ENCODE measurements at places on chromosomes 2 and 18.

DNA sequence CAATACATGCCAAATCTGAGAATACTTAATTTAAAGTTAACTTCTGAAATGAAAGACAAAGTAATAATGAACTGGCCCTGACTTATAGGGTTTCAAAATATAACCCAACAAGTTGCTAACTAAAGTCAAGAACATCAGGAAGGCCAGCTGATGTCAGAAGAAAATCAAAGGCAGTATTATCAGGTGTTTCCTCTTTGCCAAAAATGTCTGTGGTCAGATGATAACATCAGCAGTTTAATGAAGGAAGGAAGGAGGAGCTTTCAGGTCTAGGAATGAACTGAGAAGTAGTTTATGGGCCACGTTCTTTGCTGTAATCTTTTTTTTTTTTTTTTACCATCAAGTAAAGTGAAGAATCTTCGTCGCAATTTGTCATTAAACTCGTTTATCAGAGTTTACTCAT lies 40.9 kb downstream of the CDH2 start:
- no peak for DNase-seq

DNA sequence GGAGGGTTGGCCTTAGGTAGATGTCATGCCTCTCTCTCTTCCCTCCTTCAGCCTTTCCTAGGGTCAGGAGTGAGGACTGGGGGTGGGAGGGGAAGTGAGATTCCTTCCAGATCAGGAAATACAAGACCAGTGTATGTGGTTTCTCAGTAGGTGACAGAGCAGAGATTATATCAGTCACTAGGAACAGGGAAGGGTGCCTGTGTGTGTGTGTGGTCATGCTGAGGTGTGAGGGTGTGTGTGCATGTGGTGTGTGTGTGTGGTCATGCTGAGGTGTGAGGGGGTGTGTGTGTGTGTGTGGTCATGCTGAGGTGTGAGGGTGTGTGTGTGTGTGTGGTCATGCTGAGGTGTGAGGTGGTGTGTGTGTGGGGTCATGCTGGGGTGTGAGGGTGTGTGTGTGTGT lies 259.8 kb downstream of the LOXHD1 start:
- DNase-seq = no peak

GRCh38 chr2:11910971-11911370 lies 164.5 kb downstream of the LPIN1 start:
- DNase-seq = no peak

DNA sequence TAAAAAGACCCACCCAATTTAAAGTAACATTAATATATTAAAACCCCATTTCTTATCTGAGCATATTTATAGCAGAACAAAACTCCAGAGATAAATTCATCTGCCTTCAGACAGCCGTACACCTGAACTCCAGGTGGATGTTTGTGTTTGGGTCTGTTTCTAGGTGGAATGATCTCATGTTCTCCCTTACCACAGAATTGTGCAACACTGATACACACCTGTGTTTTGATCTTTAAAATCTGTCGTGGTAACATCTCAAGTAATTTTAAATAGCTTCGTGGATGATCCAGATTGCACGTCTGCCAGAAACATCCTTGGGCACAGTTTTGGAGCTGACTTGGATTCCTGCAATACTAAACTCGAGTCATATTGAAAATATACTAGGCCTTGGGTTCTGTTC lies 207.5 kb upstream of the FOSL2 start:
- no peak for DNase-seq

- DNase-seq = no peak
Measured at GRCh38 chr18:22668496-22668895, 250.8 kb upstream of the CTAGE1 start.

- no peak for DNase-seq
Measured at GRCh38 chr2:96341641-96342040, 6.1 kb downstream of the NCAPH start.

- no peak for DNase-seq
Measured at GRCh38 chr2:3730646-3731045, 27.3 kb downstream of the DCDC2C start.

- no peak for DNase-seq
Measured at GRCh38 chr2:11073251-11073650, 82.0 kb upstream of the SLC66A3 start.

GRCh38 chr18:55384115-55384514 lies 203.9 kb downstream of the TCF4 start:
- DNase-seq = no peak

GRCh38 chr2:101121174-101121573 lies 30.0 kb downstream of the TBC1D8 start:
- DNase-seq = no peak

DNA sequence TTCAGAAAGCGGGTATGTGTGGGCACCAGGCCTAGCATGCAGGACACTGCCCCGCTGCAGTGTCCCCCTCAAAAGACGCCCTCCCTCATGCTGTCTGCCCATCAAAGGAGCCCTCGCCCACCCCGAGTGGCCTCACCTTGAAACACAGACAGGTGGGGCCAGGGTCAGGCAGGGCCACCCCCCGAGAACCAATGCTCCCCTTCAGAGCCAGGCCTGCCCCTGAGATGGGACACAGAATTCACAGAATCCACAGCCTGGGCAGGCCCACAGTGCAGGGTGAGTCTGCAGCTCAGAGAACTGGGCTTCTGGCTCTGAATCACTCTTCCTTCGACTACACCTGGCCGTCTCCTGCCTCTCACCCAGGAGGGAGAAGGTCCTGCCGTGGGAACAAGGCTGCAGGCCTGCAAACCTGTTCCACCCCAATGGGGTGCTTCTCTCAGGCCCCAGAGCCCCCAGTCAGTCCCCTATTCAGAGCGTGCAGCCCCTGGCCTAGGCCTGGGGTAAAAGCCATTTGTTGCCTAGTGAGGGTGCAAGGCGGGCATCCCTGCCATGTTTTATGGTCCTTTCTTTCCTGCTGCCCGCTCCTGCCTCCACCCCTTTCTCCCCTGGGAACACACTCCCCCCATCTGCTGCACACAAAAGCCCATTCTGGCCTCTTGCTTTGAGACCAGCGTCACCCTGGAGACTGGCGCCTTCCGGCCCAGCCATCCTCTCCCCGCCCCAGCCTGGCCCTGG lies 11.3 kb upstream of the ARHGEF4 start:
- DNase-seq = no peak

DNA sequence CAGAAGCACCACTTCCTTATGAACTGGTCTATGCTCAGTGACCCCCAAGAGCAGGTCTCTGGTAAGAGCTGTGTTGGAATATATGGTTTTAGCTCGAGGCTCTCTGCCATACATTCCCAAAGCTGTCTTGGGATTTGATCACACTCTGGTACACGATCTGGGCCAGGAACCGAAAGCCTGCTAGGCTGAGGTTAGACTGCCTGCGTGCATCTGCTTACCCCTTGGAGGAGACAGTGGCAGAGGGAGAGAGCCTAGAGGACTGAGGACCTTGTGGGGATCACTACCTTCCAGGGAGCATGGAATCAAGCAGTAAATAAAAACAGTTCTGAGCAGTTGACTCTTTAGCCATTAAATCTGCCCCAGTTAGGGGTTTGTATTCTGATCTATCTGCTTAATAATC lies 63.7 kb downstream of the ZNF532 start:
- no peak for DNase-seq
